NCI-H2081 treated with DMSO at 0.1 percent for 48 hours (cell line): ENCODE measurements at places on chromosomes 16 and 17.
A peak's percentile ranks its signal among the peaks of the same experiment; 100 is the strongest.

DNA sequence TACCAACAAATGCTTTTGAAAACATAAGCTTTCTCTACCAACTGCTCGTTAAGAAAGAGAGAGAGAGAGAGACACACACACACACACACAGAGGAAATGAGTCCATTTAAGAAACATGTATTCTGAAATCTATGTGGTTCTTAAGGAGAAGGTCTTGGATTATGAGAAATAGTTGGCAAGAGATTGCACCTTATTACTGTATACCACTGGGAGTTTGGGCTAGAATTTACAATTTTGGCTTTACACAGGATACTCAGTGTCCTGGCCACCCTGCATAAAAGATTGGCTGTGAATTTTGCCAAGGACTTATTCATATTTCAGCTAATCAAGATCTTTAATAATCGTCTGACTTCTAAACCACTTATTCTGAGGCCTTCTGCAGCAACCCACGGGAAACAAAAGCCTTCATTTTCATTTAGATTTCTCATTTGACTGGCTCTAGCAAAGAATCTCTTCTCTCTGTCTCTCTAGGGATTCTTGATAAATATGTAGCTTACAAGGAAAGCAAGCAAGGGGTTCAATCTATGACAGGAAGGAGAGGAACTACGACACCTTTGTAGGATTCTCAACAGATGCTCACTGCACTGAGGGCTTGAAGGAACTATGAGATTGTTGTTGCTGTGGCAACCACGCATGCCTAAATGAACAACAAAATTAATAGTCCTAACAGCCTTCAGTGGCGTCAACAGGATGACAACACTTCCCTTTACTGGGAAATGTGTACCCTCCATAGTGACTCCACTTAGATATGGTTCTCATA is 75.3 kb upstream of the GNAO1 start:
- DNase-seq: no peak

DNA sequence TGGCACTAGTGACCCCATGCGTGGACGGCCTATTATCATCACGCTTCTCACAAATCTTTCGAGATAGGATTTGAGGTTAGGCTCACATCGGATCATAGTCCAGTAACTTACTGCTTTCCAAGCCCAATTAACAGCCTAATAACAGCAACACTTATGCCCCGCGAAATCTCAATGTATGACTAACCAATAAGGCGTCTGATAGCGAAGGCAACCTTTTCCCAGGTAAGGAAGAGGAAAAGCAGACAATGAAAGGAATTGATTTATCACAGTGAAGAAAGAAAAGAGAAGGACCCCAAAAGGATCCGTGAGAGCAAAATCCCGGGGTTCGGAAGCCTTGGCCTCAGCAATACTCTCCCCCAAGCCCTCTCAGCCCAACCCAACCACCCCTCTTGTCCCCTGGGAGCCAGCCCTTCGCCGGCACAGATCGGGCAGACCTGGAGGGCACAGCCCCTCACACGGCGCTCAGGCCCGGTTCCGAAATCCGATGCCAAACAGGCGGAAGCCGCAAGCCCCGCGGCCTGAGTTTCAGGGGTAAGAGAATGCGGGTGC is 534 bp downstream of the GPATCH8 start:
- DNase-seq: no peak

DNA sequence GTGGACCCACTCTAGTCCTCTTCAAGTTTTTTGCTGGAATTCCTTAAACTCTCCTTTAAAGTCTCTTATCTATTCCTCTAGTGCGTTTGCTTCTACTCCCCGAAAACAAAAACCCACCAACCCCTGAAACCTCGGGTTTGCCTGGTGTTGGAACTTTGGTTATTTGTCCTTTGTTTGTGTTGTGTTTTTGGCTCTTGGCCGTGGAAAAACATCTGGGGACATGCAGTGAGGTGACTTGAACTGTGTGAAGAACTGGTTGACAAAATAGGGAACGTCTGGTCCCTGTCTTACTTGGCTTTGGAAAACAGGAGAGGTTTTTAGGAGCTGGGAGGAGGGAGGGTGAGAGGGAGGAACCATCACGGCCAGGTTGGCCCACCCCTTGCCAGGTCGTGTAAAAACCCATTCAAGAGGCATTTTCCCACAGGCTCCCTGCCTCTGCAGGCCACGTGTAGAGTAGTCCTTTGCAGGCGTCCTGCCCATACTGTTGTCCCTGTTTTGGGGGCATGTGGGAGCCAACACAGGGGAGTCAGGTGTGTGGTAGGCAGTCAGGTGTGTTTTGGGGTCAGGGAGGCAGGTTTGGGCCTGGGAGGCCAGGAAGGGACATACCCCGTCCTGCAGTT is 169.3 kb downstream of the RAB11FIP4 start:
- no peak for DNase-seq

GRCh38 chr17:75456417-75457046 is at the start of gene TMEM94:
TSS of gene TMEM94 (plus strand) at chr17:75456635. CDS start at chr17:75471906, 15,271 bp downstream.
- peak; percentile 95 for DNase-seq

- no peak for DNase-seq
These were observed 45.5 kb upstream of the LRRC37A3 start for GRCh38 chr17:64964796-64965195.
